Hair follicle dermal papilla cell (primary cell): ENCODE measurements at places on chromosomes 3 and 15. TPM values are rescaled to one million over a fixed set of nuclear protein-coding genes. Genes with fewer than 3 reads are reported as not detected.

Gene AADACL2
- total RNA-seq: not detected in 2 replicates

Gene GOLGA8J
- not detected in 2 replicates for total RNA-seq

Gene DGKG
- total RNA-seq: under 0.01 and 0.24 TPM in 2 replicates

Gene CLSTN2
- total RNA-seq: 1.3 and 2.8 TPM in 2 replicates

Gene SERINC4
- total RNA-seq: under 0.01 and 0.12 TPM in 2 replicates

Gene CYP1A2
- total RNA-seq: not detected in 2 replicates

Gene CFAP91
- total RNA-seq: 0.32 and 0.73 TPM in 2 replicates

Gene LNP1
- total RNA-seq: 3.6 and 4.1 TPM in 2 replicates

Gene FILIP1L
- 8.9 and 11.0 TPM in 2 replicates for total RNA-seq

Gene ST3GAL6
- total RNA-seq: 0.49 and 1.3 TPM in 2 replicates

Gene TMEM39A
- 103 and 109 TPM in 2 replicates for total RNA-seq

Gene CERS3
- total RNA-seq: under 0.01 and 0.36 TPM in 2 replicates

Gene DOCK3
- total RNA-seq: 0.16 and 0.24 TPM in 2 replicates

Gene TRH
- total RNA-seq: not detected in 2 replicates

Gene HGD
- not detected in 2 replicates for total RNA-seq

Gene BCHE
- 2.2 and 2.4 TPM in 2 replicates for total RNA-seq

Gene STRA6
- total RNA-seq: 1.1 and 5.2 TPM in 2 replicates

Gene PLSCR4
- 67.3 TPM in 2 replicates for total RNA-seq

Gene LDHAL6B
- not detected in 2 replicates for total RNA-seq

Gene SUSD5
- 8.4 and 16.1 TPM in 2 replicates for total RNA-seq

Gene CSPG4
- total RNA-seq: 181 and 183 TPM in 2 replicates

Gene RAB43
- total RNA-seq: 23.0 and 23.9 TPM in 2 replicates

Gene SOX2
- 6.3 and 8.9 TPM in 2 replicates for total RNA-seq

Gene ANKRD63
- not detected in 2 replicates for total RNA-seq

Gene FETUB
- not detected in 2 replicates for total RNA-seq

Gene PLA2G4D
- not detected in 2 replicates for total RNA-seq

Gene NUP210
- under 0.01 TPM in 1 of 2 replicates, not detected in the other for total RNA-seq

Gene GP9
- not detected in 2 replicates for total RNA-seq

Gene DPPA2
- total RNA-seq: not detected in 2 replicates

Gene GTPBP8
- total RNA-seq: 26.4 and 36.8 TPM in 2 replicates

Gene ARL6
- 7.7 and 12.8 TPM in 2 replicates for total RNA-seq

Gene FES
- 11.7 and 16.0 TPM in 2 replicates for total RNA-seq

Gene ITGB5
- 403 and 435 TPM in 2 replicates for total RNA-seq

Gene IMPG2
- total RNA-seq: 0.65 and 0.73 TPM in 2 replicates

Gene DAZL
- total RNA-seq: under 0.01 and 0.16 TPM in 2 replicates

Gene SCAANT1
- total RNA-seq: not detected in 2 replicates

Gene CACNA2D3
- total RNA-seq: 2.4 and 4.2 TPM in 2 replicates

Gene DRD3
- not detected in 2 replicates for total RNA-seq

Gene RARB
- total RNA-seq: 23.7 and 25.8 TPM in 2 replicates

Gene TMIE
- 0.32 and 0.36 TPM in 2 replicates for total RNA-seq
